Motor neuron (in vitro differentiated cells): ENCODE measurements at places on chromosomes 5 and 9. TPM values are rescaled to one million over a fixed set of nuclear protein-coding genes. Genes with fewer than 3 reads are reported as not detected.

DNA sequence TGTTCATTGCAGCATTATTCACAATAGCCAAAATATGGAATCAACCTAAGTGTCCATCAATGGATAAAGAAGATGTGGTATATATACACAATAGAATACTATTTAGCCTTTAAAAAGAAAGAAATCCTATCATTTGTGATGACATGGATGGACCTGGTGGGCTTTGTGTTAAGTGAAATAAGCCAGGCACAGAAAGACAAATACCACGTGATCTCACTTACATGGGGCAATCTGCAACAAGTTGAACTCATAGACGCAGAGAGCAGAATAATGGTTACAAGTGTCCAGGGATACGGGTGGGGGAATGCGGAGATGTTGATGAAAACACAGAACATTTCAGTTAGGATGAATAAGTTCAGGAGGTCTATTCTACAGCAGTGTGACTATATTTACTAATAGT is 66.4 kb upstream of the ALDH1B1 start:
- ATAC-seq: no peak

DNA sequence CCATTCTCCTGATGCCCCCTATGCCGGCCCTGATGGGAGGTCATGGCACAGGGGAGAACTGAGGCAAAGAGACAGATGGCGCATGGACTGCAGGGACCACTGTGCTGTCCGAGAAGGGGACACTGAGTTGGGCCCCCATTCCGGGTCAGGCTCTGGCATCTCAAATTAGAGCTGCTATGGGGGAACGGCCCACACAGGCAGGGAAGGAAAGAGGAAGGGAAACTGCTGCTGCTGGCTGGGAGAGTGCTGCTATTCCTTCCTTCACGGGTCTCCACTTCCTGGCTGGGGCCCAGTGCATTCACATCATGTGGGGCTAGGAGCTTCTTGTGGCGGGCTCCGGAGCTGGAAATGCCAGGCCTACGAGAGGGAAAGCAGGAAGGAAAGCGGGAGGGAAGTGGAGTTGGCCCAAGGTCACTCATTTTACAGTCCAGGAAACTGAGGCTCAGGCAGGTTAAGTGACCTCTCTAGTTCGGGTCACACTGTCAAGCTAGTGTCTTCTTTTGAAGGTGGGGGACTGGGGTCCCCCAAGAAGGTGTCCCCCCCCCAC is 1.3 kb upstream of the CARD19 start:
- no peak for ATAC-seq

- ATAC-seq: no peak
Measured at GRCh38 chr5:16253856-16254255, 74.3 kb upstream of the MARCHF11 start.

DNA sequence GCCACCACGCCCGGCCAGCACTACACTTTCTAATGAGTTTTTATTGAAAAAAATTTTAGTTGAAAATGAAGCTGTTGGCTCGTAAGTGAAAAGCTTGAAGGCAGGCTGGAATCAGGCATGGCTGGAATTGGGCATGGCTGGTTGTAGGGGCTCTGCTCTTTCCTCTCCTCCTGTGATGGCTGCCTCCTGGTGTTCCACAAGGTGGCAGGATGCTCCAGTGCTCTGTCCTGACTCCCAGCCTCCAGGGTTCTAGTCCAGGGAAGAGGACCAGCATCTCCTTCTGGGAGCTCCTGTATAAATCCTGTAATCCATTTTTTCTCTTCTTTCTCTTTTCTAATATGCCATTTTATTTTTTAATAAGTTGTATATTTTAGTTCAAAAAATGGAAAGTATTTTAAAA is 57.2 kb upstream of the DHFR start:
- ATAC-seq: peak; percentile 42

Gene BNC2
- total RNA-seq: 9.7 and 16.1 TPM in 2 replicates

Gene PRRX2
- total RNA-seq: 0.14 and 0.26 TPM in 2 replicates

Gene ARHGEF37
- total RNA-seq: 0.57 and 0.64 TPM in 2 replicates
